NCI-H82 (cell line): ENCODE measurements at places on chromosomes 6 and 20.

GRCh38 chr20:1895674-1896483 is 672 bp downstream of the SIRPA start:
- no peak for DNase-seq

DNA sequence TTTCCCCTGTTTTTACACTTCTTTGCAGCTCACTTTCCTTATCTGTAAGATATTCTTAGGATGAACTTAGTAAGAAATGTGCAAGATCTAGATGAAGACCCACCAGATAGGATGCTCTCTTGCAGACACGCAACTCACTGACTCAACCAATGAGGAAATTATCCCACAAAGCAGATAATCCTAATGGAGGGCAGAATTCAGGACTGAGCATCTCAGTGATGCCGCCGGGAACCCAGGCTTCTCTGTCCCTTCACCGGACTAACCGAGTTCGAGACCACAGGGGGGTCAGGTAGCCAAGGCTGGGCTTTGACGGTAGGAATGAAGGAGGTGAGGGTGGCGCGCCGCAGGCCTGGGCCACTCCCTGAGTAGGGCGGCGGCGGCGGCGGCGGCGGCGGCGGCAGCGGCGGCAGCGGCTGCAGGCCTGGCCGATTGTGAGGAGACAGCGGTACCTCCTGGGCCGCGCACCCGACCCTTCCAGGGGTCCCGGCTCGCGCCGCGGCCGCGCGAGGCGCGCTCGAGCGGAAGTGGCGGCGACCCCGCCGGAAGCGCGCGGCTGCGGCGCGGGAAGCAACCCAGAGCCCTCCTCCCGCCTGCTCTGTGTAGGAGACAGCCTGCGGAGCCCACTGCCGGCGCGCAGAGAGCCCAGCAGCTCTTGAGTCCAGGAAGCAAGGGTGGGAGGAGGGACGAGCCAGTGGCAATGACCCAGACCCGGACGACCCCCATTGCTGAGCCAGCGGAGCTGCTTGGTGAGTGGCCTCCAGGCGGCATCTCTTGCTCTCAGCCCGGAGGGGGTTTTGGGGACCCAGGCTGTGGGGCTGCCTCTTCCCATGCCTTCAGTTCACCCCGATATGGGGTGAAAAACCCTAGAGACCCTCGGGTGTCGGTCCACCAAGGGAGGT is at the start of gene KHDC1:
TSS of gene KHDC1 (minus strand) at position 526 of the 899 bp plus-strand sequence. CDS start 20,679 bp downstream, outside the sequence.
- peak; percentile 78 for DNase-seq

DNA sequence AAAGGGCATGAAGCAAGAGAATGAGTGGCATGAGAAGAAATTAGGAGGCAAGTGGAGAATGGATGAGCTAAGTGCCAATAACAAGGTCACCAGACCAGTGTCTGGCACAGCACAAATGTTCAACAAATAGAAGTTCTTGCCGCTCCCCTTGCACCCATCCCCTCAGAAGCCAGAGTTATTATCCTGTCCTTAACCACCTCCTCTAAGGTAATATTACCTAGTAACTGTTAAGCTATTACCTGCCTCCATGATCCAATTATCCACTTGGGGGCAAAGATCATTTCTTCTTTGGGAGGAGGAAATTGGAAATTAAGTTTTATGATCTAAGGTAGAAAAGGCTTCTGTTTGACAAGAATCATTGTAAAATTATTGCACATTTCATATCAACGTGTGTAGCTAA is 133.8 kb downstream of the FOXA2 start:
- DNase-seq = no peak

GRCh38 chr6:143594647-143595046 is 83.1 kb upstream of the PHACTR2 start:
- no peak for DNase-seq

DNA sequence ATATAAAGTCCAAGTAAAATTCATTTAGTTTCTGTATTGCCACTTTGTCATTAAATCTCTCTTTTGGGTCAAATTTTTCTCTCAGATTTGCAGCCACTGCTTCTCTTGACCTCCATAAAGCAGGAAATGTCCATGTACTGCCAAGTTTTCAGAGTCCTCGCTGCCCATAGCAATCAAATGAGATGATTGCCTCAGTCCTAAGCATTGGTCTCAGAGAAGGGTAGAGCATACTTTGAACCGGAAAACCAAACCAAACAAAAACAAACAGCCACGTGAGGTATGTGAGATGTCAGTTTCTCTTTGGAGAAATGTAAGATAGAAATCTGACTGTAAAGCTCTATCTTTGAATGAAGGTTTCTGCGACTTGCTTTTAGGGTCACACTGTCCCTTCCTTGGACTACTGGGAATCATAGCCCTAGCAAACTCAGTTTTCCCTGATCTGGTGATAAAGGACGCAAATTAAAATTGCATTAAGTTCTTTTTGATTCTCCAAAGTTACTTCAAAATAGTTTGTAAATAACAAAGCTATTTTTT is 505.4 kb upstream of the CITED2 start:
- DNase-seq = no peak

- no peak for DNase-seq
Observed at GRCh38 chr20:60060593-60060992, 102.4 kb downstream of the CDH26 start.

DNA sequence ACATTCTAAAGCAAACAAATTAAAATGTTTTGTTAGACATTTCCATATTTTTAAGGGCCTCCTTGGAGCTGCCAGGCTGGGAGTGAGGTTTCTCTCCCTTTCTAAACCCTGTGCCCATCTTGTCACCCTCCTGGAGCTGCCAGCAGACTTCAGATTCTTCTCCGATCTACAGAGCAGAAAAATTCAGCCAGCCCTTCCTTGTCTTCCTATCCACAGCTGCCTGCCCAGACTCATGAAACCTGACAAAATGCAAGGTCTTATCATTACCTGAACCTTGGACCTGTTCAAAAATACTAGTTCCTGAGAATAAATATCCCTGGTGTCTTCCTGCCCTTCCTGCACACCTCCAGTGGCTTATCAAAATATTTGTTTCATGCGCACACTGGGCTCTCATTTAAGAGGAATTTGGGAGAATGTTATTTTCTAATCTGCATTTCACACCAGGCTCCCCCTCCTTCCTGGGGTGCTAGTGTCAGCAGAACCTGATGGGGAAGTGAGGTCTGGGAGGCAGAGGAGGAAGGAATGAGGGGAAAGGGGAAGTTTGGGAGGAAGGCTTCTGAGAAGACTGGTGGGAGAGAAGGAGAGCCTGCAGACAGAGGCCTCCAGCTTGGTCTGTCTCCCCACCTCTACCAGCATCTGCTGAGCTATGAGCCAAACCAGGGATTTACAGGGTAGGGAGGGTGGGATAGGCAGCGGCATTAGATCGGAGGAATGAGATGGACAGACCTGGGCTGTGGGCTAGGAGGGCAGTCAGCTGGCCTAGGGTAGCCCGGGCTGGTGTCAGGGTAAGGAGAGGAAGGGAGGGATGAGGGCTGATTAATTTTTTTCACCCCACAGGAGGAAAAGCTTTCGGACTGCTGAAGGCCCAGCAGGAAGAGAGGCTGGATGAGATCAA is at the start of gene AIF1:
TSS of gene AIF1 (plus strand) at position 551 of the 895 bp plus-strand sequence. CDS start at position 647, 96 bp downstream.
- no peak for DNase-seq

DNA sequence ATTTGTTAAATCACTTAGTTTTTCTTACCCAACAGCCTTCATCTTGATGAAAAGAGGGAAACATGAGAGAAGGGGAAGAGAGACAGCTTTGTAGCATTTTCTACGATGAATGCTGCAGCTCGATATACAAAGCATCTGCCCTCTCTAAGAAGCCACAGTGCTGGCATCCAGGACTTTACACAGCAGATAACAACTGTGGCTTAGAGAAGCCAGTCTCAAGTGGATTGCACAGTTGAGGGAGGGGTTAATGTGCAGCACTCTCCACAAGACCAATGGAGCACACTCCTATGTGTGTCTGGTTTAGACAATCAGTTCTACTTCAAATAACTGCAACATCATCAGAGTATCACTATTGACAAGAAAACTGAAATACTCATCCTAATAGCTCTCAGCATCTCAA is 5.8 kb downstream of the C6orf120 start:
- DNase-seq = peak; percentile 45
